ENCODE measurements at places on chromosomes 2 and 18.

- peak; percentile 2 for DNase-seq
Measured at GRCh38 chr2:217835931-217836891, 166.6 kb downstream of the TNS1 start.

GRCh38 chr2:69559442-69560146 is 83.9 kb downstream of the AAK1 start:
- DNase-seq = no peak

GRCh38 chr2:29349316-29350030 is 234.3 kb downstream of the CLIP4 start:
- no peak for DNase-seq

DNA sequence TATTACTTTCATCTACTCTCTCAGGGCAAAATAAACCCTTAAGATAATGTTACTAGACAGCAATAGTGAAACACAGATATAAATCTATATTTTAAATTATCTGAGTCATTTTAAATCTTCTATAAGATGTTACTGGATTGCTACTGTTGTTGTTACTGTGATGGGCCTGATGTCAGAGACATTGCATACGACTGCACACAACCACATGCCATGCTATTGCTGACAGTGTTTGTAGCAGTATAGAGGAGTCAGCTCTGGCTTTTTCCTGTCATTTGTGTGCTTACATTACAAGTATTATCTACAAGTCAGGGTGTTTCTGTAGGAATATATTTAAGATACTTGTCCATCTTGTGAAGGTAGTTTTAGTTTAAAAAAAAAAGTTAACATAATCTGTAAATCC is 63.9 kb downstream of the CCDC148 start:
- DNase-seq = no peak

Data from SIG-M5 (cell line).